ENCODE measurements at places on chromosomes 6 and 20.
A peak's percentile ranks its signal among the peaks of the same experiment; 100 is the strongest.

GRCh38 chr6:35206346-35206745, 7.4 kb upstream of the SCUBE3 start:
- no peak for DNase-seq

DNA sequence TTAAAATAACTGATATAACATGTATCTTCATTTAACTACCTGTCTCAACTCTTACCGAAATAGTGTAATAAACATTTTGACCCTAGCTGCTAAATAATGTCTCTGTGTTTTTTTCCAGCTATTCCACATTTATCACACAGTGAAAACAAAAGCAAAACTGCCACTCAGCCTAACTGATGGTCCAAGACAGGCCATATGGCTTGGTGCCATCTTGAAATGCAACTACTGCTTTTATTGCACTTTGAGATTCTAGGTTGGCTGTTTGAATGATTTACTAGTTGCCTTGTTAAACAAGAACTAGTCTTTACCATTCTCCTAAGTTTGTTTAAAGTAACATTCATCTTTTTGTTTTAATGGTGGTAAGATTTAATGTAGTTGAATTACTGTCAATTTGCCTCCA, 739.8 kb downstream of the TFAP2A start:
- no peak for DNase-seq

DNA sequence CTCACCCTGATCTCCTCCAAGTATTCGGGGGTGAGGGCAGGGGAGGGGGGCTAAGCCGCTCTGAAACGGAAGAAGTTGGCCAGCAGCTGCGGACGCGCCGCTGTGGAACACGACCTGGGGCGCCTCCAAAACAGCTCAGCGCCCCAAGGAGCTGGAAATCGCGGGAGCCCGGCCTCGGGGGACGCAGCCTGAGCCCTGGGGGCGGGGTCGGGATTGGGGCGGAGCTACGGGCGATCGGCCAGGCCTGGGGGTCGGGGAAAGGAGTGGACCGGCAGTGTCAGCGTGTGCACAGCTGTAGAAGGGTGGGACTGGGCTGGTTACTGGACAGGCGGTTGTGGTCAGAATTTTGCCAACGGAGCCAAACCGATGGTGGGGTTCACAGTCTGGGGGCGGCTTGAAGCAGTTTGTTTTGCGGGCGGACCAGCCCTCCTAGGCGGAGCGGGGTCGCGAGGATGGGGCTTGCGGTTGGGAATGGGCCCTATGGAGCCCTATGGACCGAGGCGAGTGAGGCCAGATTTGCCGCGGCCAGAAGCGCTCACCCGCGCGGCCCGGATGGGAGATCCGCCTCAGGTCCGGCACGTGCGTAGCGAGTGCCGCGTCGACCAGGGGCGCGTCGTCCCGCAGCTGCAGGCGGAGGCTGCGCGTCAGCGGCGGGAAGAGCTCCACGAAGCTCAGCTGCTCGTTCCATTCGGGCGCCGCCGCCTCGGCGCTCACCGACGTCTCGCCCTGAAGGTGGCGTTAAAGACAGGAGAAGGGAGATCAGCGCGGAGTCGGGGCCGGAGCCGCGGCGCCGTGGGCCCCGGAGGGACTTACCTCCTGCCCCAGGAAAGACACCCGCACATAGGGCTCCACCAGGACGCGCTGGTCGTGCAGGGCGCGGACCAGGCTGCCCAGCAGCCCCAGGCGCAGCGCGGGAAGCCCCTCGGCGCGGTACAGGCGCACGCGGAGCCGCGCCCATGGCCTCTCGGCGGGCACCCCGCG, 14.3 kb upstream of the SPAG4 start:
- no peak for DNase-seq

GRCh38 chr6:13351271-13351670, 22.9 kb upstream of the TBC1D7 start:
- no peak for DNase-seq

DNA sequence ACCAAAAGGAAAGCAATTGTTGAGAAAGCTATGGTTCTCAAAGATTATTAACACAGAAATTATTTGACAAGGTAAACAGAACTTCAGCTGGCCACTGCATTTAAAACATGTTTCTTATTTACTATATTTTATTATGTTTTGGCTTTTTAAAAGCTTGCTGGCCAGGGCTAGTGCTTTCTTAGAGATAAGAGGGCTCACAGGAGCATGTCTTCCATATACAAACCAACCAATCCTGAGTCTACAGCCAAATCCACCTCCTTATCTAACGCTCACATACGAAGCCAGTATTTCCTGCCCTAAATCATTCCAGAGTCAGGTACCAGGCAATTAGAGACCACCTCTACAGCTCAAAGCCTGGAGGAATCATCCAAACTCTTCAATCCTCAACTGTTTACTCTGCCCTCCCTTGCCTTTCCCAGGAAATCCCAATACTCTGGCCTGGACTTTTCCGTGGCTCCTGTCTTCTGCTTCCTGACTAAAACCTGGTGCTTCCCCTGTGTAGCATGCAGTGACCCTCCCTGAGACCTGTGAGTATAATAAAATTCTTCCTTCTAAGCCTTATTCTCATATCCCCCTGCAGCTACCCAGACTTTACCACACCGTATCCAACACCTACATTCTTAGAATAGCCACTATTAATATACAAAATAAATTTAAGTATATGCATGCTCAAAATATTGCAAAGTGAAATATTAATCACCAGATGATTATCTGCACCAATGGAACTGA, 33.2 kb downstream of the RANBP9 start:
- no peak for DNase-seq

GRCh38 chr6:48825501-48826151, 637.4 kb downstream of the MMUT start:
- peak; percentile 51 for DNase-seq

DNA sequence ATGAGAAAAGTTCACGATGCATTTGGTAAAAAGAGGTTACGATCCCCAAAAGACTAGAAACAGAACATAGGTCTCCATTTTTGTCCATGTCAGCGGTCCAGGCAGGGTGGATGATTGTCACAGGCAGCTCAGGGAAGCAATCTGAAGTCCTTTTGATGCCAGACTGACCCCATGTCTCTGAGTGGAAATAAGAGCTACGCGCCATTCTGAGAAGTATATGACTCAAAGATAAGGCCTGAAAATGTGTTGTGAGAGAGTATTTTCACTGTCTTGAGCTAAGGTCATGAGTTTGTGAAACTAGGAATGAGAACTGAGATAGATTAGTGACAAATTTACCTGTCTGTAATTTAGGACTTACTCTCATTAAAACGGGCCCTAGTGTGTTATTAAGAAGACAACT, 69.5 kb downstream of the LYRM4 start:
- no peak for DNase-seq

GRCh38 chr6:14143305-14143704, 25.7 kb downstream of the CD83 start:
- no peak for DNase-seq

GRCh38 chr6:14728396-14729024, 517.4 kb upstream of the JARID2 start:
- DNase-seq = peak; percentile 25

DNA sequence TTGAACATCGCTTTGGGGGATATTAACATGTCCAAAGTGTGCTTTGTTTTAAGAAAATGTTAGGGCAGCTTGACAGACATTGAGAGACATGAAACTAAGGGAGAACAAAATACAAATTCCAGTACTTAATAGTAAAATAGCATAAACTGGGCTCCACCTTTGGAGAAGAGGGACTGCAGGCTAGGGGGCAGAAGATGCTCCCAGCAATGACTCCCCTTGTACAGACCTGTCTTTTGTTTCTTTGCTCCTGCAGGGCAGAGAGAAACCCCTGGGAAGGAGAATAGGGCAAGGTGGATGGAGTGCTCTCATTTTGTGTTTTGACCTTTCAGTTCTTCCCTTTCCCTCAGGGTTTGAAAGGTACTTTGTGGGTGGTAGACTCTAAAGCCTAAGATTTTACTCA, 115.6 kb upstream of the PLCB4 start:
- no peak for DNase-seq

DNA sequence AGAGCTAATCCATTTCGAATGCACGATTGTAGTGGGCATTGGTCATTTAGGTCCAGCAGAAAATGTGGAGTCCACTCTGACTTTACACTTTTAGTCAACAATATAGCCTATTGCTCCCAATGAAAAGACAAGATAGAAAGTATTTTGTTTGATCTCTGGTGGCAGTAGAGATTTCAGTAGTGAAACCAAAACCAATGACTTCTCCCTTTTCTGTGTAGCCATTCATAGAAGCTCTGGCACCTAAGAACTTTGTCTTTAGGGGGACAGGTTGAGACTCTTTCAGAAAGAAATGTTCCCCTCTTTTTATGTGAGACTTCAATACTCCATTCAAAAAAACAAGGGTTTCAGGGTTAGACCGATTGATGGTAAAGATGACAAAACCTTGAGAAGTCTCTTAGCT, 510.8 kb upstream of the POU3F2 start:
- DNase-seq = no peak

GRCh38 chr6:116268589-116269293, 11.0 kb downstream of the TSPYL1 start:
- peak; percentile 71 for DNase-seq

GRCh38 chr6:34894693-34895092, 5.6 kb downstream of the ANKS1A start:
- DNase-seq = no peak

GRCh38 chr20:47540443-47541354, 39.0 kb downstream of the NCOA3 start:
- peak; percentile 34 for DNase-seq

GRCh38 chr6:149923327-149923986, 536 bp upstream of the RAET1G start:
- DNase-seq = no peak

DNA sequence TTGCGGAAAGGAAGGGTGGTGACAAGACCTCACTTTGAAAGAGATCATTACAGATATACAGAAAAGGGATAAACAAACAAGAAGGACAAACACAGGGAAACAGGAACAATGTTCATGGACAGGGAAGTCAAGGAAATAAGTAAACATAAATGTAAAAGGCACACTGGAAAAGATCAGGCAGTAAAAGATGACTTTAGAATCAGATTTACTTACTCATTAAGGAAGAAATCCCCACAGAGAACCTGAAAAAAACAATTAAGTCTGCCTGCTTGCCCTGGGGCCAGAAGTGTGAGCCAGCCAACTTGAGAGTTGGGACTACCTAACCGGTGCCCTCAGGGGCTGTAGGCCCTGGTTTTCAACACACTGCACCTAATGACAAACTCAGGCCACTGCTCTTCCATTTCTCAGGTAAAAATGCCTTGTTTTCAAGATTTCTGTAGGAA, 1.7 kb downstream of the APMAP start:
- DNase-seq = no peak

GRCh38 chr20:14049111-14049510, 53.8 kb downstream of the MACROD2 start:
- DNase-seq = no peak
